Stimulated activated CD4-positive, alpha-beta T cell treated with anti-CD3 and anti-CD28 coated beads, Interleukin-15, amount 100 ng/mL, for 1 hour (primary cell): ENCODE measurements at places on chromosomes 16 and 17.

GRCh38 chr17:30236766-30237165, 1.3 kb upstream of the SLC6A4 start:
- DNase-seq: no peak

- no peak for DNase-seq
These were observed 87.7 kb downstream of the C16orf95 start for GRCh38 chr16:87229230-87230188.

DNA sequence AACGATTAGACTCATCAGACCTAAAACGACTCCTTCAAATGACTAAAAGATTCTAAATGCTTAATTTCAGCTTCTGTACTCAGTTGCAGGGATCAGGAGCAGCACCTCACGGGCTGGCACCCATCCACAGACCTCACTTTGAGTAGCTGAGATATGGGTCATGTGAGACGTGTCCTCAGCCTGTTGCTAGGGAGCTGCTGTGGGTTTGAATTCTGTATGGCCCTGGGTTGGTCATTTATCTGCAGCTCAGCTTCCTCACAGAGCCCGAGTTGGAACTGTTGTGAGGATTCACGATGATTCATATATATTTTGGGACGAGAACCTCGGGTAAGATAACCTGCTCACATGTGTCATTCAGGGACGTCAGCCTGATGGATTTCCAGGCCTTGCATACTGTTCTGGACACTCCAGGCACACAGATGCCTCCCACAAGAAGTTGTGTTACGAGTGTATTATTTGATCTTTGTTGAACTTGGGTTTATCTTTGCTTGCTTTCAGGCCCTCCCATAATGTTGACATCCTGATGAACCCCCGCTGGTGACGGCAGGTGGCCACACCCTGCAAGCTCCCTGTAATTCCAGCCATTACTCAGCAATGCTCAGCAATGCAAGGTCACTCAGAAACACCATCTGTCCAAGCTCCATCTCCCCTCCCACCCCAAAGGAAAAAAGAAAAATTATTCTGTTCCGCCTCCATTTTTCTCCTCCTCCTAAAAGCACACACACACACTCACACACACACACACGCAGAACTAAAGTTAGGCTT, 137.6 kb downstream of the RBFOX3 start:
- DNase-seq: no peak

- DNase-seq: no peak
These were observed 142.6 kb upstream of the CACNG5 start for GRCh38 chr17:66692421-66692690.

GRCh38 chr17:65355246-65355645, 206.2 kb downstream of the AXIN2 start:
- DNase-seq: no peak

DNA sequence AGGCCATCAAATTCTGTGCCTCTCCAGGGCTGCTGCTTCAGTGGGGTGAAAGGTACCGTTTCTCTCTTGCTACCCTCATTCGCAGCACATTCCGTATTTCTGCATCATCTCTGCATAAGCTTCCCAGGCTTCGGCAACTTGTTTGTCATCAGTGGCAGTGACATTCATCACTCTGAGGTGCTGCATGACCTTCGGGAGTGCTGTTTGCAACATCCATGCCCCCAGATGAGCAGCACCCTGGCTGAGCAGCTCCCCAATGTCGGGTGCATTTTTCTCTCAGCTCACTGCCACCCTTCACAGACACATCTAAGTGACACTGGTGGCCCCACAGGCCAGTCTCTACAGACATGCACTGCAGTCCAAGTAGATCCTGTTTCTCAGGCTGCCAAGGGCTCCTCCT, 3.8 kb downstream of the CREBBP start:
- DNase-seq: no peak

- no peak for DNase-seq
These were observed 170.1 kb upstream of the CDH13 start for GRCh38 chr16:82456683-82457082.

- DNase-seq: peak; percentile 47
These were observed 15.9 kb downstream of the ARHGAP23 start for GRCh38 chr17:38444151-38444550.
